Head of caudate nucleus (tissue), 42 donors: ENCODE measurements at places on chromosomes 6 and 20.

GRCh38 chr6:113701552-113702254 lies 155.4 kb upstream of the MARCKS start:
- DNase-seq = no peak

DNA sequence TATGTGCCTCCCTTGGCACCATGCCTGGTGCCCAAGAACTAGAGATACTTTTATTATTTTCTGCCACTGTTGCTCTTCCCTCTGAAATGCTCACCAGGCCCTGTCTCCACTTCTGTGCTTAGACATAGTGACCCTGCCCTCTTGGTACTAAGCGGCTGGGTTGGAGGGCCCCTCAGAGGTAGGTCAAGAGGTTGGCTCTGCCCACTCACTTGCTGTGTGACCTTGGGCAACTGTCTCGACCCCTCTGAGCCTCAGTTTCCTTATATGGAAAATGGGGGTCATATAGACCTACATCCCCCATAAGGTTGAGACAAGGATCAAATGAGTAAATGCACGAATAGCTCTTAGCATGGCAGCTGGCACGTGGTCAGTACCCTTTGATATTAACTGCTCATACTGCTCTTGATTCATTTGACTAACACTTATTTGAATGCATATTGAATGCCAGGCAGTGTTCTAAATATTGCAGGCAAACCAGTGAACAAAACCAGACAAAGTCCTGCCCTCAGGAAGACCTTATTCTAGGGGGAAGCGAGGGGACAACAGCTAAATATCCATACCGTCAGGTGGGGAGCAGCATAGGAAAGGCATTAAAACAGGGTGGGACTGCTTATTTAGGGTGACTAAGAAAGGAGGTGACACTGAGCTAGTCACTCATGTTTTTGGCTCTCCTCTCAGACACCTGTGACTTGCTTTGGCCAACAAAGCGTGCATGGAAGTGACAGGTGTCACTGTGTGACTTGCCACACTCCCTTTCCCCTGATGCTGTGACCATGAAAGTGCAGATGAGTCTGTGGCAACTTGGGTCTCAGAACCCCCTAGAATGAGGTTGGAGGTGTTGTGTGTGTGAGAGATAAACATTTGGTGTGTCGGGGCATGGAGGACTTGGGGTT lies 14.3 kb upstream of the SPO11 start:
- no peak for DNase-seq

GRCh38 chr6:15453622-15454021 lies 207.8 kb downstream of the JARID2 start:
- DNase-seq = no peak

GRCh38 chr6:49348561-49348960 lies 114.5 kb downstream of the MMUT start:
- DNase-seq = no peak

DNA sequence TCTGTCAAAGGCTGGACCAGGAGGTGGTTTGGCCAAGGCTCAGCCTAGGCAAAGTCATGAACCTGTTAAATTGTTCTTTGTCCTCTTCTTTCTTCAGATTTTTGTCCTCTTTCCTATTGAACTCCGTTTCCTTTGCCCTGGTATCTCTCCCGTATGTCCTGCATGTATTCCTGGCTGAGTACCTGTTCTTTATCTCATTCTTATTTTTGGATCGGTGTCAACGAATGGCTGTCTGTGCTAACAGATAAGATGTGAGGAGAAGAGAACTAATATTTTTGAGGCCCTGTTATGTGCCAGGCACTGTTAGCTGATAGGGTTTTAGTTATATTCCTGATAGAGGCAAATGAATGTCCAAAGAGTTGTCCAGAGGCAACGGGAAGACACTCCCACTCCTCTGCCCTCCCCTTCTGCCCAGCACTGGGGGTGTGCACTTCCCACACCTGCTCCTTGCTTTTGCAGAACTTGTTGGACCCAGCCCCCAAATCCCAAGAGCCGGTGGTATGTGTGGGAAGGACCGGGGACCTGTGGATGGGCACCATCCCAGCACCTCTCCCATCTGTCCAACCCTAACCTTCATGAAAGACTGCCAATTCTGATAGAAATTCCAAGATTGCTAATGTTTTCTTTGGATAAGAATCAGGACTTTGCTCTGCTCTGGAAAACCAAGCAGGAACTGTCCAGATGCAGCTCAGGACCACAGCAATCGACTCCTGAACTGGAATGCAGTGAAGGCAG lies 20.6 kb downstream of the MMP24OS start:
- DNase-seq = no peak

- no peak for DNase-seq
These were observed 80.4 kb downstream of the SULF2 start for GRCh38 chr20:47704746-47705496.

DNA sequence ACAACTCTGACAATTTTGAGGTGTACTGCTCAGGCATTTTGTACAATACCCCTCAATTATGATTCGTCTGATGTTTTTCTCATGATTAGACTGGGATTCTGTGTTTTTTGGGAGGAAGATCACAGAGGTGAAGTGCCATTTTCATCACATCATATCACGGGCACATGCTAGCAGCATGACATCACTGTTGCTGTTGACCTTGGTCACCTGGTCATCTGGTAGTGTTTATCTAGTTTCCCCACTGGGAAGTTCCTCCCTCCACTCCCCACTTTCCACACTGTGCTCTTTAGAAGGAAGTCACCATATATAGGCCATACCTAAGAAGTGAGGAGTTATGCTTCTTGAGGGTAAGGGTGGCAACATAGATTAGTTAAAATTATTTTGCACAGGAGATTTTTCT lies 20.8 kb downstream of the GCM2 start:
- DNase-seq = no peak

GRCh38 chr20:13936781-13937576 lies 53.4 kb downstream of the SEL1L2 start:
- no peak for DNase-seq

GRCh38 chr20:5595744-5596143 lies 154.5 kb upstream of the SHLD1 start:
- DNase-seq = no peak
